Naive thymus-derived CD4-positive, alpha-beta T cell (primary cell): ENCODE measurements at places on chromosomes 13 and 19.

GRCh38 chr19:3981373-3981735 lies 3.9 kb downstream of the EEF2 start:
- no peak for DNase-seq

GRCh38 chr13:77497350-77497749 lies 38.2 kb upstream of the SCEL start:
- DNase-seq = no peak

DNA sequence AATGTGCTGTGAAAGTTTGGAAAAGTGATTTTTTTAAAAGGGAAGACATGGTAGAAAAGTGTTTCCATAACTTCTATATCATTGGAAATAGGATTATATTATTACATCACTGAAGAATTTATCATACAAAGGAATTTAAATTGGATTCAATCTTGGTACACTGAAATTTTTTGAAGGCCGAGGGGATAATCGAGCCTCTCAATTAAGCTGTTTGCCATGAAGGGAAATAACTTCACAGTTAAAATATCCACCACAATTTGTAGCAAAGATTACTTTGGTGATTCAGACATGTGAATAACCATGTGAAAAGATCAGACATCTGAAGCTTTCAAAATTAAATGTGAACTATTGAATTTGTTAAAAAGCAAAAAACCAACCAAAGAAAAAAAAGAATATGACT lies 215.3 kb downstream of the KLF5 start:
- DNase-seq = no peak

GRCh38 chr19:18089726-18090125 lies 3.0 kb upstream of the IL12RB1 start:
- no peak for DNase-seq

DNA sequence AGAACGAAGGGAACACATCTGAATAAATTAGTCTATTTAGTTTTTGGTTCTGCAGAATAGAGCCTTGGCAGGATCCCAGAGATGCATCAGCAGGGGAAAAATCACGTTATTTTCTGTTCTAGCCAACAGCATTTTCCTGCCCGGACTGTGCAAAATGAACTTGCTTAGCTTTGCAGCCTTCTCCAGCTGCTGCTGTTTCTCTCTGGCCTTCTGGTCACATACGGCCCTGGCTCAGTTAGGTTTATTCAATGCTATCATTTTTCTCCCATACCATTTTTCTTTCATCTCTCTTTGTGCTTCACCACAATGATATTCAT lies 110.4 kb upstream of the KL start:
- no peak for DNase-seq

DNA sequence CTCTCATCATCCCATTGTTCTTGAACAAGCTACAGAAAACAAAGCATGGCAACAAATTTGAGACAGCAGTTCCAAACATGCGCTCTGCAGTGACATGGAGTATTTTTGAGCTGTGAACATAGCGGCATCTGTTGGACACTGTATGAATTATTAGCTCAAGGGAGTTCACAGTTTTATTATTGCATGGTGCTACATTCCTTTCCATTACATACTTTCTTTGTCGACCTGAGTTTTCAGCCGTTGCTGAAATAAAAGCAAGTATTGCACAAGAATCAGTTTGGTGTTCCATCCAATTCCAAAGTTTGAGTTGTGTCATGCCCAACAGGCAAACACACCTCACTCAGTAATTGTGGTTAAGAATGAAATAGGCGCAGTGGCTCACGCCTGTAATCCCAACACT lies 30.1 kb upstream of the METTL21C start:
- DNase-seq = no peak

DNA sequence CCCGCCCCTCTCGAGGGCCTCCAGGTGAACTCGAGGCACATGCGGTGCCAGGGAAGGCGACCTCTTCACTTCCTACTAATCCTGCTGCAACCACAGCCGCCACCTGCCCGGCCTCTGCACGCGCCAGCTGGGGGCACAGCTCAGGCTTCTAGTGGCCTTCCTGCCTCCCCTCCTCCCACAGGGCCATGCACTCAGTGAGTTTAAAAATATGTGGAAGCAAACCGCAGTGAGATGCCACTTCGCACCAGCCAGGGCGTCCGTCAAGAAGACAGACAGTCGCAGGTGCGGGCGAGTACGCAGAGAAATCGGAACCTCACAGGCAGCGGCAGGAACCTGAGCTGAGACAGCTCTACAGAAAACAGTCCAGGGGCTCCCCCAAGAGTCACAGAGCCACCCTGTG lies 10.4 kb downstream of the LMNB2 start:
- peak; percentile 40 for DNase-seq
